ENCODE measurements at places on chromosomes 1 and 21.

DNA sequence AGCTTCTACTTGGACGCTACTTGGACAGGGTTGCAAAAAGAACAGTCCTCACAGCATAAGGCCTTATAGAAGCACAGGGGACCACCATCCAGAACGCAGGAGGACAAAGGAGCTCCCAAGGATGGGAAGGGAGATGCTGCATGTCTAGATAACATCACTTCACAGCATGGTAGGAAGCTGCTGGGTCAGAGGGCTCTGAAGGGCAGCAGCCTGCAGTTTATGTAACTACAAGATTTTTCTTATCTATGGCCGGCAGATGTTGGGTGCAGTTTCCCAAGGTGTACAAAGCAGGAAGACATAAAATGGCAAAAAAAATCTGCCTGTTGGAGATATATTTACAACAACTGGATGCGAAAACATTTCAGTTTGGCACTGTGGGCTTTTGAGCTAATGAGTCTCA is 45.3 kb upstream of the SLC5A9 start:
- no peak for DNase-seq

DNA sequence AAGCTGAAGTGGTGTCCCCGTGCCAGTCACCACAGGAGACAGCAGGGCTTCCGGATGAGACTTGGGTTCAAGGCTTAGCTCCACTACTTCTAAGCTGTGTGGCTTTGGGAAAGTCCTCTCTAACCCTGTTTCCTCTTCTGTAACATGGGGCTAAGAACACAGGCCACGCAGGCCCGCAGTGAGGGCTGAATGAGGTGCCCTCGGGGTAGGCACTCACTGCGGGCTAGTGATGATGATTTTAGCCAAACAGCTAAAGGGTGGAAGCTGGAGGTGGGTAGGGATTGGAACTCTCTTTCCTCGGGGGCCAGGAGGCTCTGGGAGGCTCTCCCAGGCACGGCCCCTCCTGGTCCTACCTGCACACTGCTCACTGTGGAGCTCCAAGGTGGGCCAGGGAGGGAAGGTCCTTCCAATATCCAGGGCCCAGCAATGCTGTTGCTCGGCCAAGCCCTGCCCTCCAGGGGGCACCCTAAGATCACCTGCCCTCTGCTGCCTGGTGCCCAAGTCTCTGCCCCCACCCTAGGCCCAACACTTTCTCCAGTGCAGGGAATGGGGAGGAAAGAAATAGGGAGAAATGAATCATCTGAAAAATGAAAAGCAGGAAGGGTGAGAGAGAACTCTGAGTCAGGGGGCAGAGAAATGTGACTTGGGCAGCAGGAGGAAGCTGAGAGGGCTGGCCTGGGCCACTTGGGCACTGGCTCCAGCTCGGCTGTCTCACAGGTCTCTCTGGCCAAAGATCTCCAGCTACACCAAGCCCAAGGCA is 19.2 kb upstream of the EVA1B start:
- DNase-seq, result no peak

DNA sequence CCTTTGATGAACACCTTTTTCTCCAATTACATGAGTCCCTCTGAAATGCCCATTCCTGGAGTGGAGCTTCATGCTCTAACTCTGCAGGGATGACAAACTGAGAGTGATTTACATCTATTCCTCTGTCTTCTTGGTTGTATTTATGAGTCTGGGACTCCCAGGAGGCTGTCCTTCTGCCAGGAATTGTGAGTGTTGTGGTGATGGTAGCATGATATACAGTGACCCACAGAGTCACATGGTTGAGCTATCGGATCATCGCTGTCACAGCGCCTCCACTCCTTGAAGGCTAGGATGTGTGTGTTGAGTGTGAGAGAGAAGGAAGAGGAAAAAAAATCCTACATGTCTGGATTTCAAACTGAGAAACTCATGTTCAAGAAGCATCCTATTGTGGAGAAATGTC is 163.4 kb upstream of the CACNA1E start:
- DNase-seq, result no peak

DNA sequence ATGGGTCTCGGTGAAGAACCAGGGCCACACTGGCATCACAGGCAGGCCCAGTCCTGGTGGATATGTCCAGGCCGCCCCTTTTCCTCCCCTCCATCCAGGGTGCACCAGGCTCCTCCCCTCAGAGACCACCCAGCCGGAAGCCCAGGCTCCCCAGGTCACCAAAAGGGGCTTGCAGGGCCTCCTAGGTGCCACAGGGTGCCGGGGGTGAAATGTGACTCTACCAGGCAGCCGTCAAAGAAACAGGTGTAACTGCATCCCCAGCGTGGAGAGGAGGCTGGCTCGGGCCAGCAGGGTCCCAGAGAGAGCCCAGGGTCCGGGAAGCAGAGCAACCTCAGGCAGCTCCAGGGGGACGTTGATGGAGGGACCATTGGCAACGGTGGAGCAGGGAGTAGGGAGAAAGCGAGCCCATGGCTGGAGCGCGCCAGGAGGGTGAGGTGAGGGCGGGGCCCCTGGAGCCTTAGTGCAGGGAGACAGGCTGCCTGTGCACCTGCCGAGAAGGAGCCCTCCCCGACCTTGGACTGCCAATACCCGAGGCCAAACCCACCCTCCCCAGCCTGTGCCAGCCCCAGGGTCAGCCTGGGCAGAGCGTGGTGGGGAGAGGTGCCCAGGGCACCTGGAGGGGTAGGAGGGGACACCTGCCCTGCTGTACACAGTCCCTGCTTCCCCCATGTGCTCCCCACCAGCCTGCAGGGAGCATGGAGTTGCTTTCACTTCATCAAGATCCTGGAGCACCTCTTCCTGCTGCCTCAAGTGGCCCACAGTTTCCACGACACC is 48.3 kb upstream of the POFUT2 start:
- DNase-seq, result no peak

DNA sequence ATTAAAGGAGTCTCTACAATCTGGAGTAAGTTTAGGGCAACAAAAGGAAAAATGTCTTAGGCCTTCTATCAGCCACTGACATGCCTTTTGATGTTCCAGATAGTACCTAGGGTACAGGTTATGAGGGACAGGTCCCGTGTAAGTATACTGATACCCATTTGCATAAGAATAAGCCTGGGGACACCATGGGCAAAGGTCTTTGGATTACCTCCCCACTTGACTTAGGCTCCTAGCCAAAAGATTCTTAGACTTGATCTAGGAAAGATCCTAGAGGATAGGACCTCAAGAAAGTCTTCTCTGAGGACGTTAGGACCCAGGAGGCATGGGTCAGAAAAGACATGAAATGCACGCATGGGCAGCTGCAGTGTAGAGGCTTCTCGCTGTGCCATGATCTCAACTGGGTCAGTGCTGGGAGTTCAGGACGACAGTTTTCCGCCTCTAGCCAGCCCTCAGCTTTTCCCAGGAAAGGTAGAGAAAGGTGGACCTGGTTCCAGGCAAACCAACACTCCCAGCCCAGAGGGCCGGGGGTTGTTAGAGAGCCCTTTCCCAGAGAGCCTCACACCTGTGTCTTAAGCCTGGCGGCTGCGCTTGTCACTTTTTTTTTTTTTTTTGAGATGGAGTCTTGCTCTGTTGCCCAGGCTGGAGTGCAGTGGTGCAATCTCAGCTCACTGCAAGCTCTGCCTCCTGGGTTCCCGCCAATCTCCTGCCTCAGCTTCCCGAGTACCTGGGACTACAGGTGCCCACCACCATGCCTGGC is 26.6 kb downstream of the MSTO1 start:
- no peak for DNase-seq

DNA sequence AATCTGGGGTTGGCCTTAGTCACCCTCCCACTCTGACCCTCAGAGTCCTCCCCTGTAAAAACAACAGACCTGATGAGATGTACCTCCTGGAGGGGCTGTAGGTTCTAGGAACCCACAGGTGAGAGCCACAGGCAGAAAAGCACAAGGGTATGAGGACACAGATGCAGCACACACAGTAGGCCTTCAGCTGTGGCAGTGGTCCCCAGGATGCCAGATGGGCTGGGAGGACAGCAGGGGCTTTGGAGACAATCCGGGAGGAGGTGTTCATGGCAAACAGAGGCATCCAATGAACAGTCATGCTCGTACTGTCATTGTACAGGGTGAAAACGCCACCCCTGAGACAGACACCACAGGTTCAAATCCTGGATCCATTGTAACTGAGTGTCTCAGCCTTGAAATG is 463.1 kb downstream of the MATN1 start:
- DNase-seq, result no peak

DNA sequence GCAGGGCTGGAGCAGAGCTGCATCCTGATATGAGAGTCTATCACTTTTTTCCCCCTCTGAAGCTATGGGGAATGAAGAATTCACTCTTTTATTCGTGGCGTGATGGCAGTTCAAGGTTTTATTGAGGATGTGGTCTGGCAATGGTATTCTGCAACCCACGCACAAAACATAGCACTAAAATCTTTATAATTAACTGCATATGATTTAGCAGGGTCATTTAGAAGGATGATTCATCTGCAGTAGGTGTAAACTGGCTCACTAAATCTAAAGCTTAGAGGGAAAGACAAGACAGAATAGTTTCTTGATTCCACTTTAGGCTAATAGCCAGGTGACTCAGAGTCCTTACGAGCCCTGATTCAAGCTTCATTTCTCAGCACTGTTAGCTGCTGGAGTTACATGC is 25.0 kb upstream of the CHRM3 start:
- DNase-seq, result no peak
